ENCODE measurements at places on chromosomes 7 and 10.

DNA sequence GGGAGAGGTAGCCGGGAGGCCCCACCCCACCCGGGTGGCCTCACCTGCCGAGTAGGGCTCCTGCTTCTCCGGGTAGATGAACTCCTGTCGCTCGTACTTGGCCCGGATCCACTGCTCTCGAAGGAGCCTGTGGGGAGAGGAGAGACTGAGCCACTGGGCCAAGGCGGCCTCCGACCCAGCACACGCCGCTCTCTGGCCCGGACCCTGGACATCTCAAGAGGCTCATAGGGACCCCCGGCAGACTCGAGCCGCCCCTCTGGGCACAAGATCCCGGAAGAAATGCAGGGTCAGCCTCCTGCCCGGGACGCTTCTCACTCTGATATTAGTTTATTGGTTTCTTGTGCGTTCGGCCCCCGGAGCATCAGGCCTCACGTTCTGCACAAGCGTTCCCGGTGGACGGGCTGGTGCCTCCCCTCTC, 34.5 kb downstream of the ADAP1 start:
- no peak for DNase-seq

DNA sequence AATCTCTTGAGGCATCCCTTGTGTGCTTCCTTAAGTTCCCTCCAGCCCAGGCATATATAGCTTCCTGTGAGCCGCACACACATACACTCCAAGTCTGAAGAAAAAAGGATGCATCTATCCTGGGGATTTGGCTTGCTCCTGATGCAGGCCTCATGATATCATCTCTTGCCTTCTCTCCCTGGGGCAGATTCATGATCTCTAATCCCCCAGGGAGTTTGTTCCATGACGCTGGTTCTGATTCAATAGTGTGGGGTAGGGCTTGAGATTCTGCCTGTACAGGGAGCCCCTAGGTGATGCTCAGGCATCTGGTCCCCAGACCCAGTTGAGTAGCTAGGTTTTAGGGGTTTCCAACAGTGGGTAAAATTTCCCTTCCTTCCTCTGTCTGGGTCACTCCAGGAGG, 1.5 kb downstream of the PON1 start:
- no peak for DNase-seq

GRCh38 chr7:154738216-154738615, 264.7 kb downstream of the PAXIP1 start:
- DNase-seq, result no peak

GRCh38 chr7:69676247-69676646, 78.0 kb downstream of the AUTS2 start:
- no peak for DNase-seq

GRCh38 chr10:45437587-45438465, 63.8 kb downstream of the ALOX5 start:
- no peak for DNase-seq

- no peak for DNase-seq
Observed at GRCh38 chr10:114729103-114729659, 71.1 kb upstream of the ABLIM1 start.

- no peak for DNase-seq
Observed at GRCh38 chr10:44834131-44834530, 77.0 kb upstream of the TMEM72 start.

DNA sequence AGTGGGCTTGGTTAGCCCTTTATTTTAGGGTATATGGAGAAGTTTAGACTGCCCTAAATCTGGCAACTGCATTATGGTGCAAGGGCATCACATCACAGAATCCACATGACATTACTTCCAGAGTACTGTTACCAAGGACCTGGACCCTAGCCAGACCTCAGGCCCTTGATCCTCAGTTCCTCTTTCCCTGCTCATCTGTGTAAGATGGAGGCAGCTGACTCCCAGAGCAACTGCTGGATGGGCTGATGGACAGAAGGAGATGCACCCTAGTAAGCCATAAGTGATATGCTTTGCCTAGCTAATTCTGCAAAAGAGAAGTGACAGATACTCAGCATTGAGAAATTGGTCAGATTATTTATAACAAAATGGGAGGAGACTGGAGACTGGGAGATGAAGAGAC, 131.7 kb downstream of the DYNC1I1 start:
- no peak for DNase-seq

DNA sequence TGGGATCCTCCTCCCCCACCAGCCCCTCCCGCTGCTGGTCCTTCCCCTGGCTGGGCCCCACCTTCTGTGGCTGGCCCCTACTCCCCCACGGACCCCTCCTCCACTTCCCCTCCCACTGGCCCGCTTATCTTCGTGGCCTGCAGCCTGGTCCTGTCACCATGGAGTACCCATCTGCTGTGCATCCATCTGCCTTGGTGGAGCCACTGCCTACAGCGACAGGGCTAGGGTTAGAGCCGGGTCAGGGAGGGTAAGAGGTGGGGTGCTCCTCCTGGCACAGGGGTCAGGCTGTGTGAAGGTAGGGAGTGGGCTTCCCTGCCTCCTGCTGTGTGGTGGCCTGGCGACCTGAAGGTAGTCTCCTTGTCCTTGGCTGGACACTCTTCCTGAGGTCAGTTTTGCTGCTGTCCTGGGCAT, 5.2 kb downstream of the ADCY1 start:
- DNase-seq, result no peak

- no peak for DNase-seq
Observed at GRCh38 chr10:116720668-116721546, 21.5 kb downstream of the HSPA12A start.

- DNase-seq, result peak; percentile 93
Observed at GRCh38 chr7:151459726-151460473, 20.0 kb upstream of the CRYGN start.

- peak; percentile 67 for DNase-seq
Observed at GRCh38 chr10:103504181-103504783, 10.8 kb downstream of the NEURL1 start.

DNA sequence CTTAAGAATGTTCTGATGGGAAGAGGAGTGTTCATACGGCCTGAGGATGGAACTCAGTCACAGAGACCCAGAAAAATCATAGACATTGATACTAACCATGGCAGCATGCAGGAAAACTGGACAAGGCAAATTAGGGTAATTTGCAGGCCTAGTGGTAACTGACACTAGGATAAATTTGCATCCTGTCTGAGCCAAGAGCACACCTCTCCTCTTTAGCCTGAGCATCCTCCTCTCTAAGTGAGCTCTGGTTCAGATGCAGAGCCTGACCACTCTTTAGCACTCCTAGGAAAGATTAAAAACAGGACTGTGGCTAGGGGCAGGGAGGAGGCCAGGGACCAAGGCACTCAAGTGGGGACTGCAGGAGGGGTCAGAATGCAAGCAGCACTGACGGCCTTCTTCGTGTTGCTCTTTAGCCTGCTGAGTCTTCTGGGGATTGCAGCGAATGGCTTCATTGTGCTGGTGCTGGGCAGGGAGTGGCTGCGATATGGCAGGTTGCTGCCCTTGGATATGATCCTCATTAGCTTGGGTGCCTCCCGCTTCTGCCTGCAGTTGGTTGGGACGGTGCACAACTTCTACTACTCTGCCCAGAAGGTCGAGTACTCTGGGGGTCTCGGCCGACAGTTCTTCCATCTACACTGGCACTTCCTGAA, at the start of gene TAS2R41:
TAS2R41 (plus strand) TSS at position 373 of the 650 bp plus-strand sequence; CDS start at position 373, 0 bp downstream.
- no peak for DNase-seq

DNA sequence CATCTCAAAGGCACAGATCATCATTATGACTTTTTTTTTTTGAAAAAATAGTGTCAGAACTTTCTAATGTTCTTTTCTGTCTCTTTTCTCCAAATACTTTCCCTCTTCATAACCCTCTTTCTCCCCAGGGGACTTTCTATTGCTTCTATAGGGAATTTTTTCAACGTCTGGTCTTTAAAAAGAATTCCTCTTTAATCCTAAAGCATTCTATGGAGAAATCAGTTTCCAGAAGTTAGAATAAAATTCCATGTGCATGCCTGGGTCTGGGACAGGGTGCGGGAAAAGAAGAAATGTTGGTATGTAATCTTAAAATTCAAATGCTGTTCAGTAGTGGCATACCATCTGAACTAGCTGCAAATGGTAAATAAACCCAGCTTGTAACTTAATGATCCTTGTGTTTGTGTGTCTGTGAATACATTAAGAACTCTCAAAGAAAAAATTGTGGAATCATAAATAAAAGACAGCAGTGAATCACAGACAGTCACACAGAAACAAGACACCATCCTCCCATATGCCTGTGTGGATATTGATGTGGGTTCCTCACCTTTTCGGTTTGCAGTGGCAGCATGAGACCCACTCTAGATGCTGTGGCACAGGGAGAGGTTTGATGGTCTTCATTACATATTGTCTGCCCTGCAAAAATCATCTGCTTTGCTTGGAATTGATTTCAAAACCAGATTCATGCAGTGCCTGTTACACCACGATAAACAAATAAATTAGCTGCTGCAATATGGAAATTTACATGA, 374.7 kb upstream of the NRP1 start:
- no peak for DNase-seq

DNA sequence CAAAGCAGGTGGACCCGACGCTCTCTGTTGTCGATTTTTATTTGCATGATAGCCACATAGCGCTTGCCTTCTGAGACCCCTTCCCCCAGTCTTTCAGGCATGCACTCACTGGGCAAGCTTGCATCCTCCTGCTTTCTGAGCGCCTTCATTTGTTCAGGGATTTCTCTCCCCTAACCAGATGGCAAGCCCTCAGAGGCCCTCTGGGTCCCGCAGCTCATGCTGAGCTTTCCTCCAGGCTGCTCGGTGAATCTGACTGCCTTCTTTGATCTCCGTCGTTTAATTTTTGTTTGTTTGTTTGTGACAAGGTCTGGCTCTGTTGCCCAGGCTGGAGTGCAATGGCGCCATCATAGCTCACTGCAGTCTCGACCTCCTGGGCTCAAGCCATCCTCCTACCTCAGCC, 58.8 kb downstream of the ITIH5 start:
- DNase-seq, result no peak

DNA sequence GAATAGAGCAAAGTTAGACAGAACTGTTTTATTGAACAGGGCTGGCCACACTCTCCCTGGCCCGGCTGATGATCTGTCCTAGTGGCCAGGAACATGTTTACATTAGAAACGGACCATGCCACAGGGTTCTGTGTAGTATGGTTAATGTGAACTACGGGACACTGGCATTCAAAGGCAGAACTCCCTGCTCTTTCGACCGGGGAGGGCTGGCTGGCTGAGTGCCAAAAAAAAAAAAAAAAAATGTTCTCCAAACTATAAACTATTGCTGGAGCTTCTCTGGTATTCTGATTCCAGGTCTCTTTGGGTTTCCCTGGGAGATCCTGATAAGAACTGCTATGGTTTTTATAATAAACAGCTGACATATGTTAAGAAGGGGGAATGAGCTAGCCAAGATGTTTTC, 1262.6 kb upstream of the SORCS1 start:
- DNase-seq, result no peak

DNA sequence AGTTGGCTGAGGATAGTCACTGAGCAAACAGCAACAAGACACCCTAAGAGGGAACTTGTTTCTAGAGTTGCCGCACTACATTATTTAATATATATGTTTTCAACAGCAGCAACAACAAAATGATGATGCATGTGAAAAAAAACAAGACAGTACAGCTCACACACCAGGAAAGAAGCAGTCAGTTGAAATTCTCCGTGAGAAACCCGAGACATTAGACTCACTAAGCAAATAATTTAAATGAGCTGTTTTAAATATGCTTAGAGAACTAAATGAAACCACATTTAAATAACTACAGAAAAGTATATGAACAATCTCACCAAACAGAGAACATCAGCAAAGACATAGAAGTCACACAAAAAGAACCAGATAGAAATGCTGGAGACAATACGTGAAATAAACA, 426.3 kb upstream of the PFKP start:
- no peak for DNase-seq

DNA sequence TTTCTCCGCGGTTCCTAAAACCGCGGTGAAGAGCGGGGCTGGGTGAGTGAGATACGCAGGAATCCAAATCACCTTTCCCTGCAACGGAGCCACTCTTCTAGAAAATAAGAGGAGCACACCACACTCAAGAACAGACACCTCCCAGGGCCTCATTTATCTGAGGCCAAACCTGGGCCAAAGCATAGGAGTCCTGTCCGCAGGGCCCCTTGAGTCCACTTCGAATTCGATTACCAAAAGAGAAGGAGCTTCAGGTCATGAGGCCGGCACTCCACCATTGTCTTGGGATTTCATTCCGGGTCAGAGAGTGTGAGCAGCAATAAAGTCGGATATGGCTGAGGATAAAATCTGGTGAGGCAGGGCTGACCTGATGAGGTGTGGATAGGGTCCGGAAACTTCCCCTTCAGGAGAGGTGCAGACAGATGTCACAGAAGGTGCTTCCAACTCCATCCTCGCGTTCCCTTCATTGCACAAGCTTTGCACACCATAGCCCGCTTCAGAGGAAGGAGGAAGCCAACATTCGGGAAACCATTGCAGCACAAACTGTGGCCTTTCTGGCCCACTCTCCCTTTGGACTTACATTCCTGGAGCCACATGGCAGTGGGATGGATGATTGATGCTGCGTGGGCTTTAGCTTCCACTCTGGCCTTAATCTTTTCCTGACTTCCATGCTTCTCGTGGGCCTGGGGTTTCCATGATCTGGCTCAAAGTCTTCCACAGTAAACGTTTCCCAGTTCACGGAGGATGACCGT, 27.2 kb upstream of the ZNF273 start:
- no peak for DNase-seq

GRCh38 chr10:58517081-58517480, 4.4 kb downstream of the BICC1 start:
- DNase-seq, result no peak

DNA sequence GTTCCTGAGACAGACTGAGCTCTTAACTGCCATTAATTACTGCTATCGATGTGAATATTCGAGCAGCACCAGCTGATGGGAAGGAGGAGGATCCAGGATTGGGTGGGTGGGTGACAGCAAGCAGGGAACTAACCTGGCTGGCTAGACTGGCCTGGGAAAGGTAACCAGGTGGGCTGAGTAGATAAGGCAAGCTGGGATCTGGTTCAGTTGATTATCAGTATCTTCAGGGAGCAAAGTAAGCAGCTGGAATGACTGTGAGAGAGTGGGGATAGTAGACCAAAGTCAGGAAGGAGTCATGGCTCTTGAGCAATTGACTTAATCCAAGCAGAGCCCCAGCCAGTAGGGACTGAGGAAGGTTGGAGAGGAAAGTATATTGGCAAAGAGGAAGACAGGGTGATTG, 46.9 kb upstream of the KMT2E start:
- no peak for DNase-seq

DNA sequence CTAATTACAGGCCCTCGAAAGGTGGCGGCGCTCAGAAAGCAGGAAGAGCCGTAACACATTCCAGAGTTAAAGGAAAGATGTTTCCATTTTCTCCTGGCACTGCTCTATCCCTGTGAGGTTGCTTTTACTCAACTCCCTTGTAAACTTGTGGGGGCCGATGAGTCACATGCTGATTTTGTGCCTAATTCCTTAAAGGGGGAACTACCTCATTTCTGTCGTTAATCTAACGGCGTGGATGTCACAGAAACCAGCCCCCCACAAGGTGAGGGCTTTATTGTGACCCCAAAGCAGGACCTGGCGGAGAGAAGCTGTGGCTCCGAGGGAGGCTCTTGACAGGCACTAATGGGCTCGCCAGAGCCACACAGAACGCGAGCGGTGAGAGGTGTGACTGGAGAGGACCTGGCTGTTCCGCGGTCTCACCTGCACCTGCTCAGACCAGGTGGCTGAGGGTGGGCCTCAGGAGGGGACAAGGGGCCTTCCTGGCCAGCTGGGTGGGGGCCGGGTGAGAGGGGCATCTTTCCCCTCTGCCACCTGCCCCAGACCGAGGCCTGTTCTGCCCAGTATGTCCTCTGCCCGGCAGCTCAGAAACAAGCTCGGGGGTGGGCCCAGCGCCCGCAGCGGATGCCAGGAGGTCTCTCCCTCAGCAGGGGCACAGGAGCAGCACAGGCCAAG, 50.9 kb downstream of the CALML3 start:
- no peak for DNase-seq

All from kidney capillary endothelial cell (primary cell).